ENCODE measurements at places on chromosomes 11 and 22.

DNA sequence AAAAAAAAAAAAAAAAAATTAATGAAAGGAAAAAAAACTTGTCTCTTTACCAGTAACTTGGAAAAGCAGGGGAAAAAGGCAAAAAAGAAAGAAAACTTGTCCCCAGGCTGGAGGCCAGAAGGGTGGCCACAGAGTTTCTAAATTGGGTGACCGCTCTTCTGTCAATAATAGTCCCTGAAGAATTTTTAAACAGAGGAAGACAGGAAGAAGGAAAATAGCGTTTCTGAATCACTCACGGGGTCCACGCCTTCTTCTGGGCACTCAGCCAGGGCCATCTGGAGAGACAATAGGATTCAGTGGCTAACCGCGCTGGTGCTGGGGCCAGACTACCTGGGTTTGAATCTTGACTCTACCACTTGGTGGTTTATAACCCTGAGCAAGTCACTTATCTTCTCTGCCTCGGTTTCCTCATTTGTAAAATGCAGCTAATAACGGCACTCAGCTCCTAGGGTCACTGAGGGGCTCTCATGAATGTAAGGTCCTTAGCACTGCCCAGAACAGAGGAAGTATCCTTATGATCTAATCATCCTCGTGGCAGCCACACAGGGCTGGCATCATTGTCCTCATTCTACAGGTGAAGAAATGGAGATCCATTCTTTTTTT lies 7.0 kb downstream of the C11orf86 start:
- DNase-seq: no peak

- no peak for DNase-seq
These were observed 72.6 kb upstream of the CLDN5 start for GRCh38 chr22:19596680-19597398.

DNA sequence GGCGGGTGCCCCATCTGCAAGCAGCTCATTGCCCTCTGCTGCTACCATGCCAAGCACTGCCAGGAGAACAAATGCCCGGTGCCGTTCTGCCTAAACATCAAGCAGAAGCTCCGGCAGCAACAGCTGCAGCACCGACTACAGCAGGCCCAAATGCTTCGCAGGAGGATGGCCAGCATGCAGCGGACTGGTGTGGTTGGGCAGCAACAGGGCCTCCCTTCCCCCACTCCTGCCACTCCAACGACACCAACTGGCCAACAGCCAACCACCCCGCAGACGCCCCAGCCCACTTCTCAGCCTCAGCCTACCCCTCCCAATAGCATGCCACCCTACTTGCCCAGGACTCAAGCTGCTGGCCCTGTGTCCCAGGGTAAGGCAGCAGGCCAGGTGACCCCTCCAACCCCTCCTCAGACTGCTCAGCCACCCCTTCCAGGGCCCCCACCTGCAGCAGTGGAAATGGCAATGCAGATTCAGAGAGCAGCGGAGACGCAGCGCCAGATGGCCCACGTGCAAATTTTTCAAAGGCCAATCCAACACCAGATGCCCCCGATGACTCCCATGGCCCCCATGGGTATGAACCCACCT lies 28.0 kb upstream of the L3MBTL2 start:
- no peak for DNase-seq

GRCh38 chr11:68213555-68214172 lies 568 bp upstream of the KMT5B start:
- DNase-seq: peak; percentile 68

- DNase-seq: peak; percentile 88
These were observed 20.8 kb downstream of the DGCR6L start for GRCh38 chr22:20298803-20299745.

GRCh38 chr22:30214703-30215407 lies 31.7 kb downstream of the LIF start:
- no peak for DNase-seq

DNA sequence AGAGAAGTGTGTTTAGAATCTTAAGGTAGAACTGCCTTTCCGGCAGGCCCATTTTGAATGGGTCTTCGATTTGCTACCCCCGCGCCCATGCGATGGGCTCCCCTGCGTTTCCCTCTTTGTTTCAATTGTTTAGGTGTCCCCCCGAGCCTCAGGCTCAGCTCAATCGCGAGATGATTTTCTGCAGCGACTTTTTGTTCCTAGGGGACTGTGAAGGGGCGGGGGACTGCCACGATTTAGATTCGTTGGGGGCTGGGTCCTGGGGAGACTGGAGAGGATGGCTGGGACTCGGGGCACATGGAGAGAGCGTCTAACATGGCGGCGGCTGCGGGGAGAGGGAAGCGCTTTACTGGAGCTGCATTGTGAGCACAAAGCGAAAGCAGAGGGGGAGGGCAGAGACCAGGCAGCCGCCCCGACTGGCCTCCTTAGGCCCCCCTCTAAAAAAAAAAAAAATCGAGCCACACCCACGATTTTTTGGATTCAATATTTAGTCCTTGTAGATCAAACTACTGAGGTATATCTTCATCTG lies 1.7 kb downstream of the CAPRIN1 start:
- peak; percentile 72 for DNase-seq

DNA sequence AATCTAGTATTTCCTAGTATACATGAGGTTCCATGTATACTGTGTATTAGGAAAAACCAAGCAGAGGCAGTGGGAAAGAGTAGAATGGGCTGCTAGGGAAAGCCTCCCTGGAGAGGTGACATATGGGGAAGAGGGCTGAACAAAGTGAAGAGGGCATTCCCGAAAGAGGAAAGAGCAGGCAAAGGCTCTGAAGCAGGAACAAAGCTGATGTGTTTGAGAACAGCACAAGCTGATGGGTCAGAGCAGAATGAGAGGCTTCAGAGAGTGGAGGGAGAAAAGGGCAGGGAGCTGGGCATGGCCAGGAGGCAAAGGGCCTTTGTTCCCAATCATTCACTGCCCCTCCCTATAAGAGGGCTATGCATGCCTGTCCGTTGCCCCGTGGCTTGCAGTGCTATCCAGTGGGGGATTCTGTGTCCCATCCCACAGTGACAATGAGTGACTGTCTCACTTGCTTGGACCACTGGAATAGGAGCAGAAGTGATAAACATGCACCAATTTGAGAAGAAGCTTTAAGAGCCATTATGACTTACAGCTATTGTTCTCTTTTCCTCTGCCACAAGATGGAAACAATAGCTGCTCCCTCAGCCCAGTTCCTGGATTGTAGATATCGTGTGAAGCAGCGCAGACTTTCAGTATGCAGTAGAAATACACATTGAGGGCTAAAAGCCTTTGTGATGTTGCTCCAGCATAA lies 39.6 kb downstream of the GALNT18 start:
- DNase-seq: no peak

DNA sequence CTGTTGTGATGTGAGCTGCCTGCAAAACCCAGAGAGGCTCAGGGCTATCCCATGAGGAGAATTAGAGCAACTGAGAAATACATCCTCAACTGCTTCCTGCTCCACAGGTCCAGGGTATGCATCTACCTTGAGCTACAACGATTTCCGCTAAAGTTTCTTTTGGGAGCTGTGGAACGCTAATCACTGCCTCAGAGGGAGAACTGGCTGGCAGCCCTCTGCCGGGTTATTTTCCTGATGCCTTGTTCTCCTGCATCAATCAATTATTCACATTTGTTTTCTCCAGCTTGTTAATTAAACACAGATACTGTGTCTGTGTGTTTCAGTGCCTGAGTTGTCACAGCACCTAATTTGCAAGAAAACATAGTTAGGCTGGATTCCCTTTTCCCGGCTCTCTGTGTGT lies 211.1 kb upstream of the PLET1 start:
- no peak for DNase-seq

DNA sequence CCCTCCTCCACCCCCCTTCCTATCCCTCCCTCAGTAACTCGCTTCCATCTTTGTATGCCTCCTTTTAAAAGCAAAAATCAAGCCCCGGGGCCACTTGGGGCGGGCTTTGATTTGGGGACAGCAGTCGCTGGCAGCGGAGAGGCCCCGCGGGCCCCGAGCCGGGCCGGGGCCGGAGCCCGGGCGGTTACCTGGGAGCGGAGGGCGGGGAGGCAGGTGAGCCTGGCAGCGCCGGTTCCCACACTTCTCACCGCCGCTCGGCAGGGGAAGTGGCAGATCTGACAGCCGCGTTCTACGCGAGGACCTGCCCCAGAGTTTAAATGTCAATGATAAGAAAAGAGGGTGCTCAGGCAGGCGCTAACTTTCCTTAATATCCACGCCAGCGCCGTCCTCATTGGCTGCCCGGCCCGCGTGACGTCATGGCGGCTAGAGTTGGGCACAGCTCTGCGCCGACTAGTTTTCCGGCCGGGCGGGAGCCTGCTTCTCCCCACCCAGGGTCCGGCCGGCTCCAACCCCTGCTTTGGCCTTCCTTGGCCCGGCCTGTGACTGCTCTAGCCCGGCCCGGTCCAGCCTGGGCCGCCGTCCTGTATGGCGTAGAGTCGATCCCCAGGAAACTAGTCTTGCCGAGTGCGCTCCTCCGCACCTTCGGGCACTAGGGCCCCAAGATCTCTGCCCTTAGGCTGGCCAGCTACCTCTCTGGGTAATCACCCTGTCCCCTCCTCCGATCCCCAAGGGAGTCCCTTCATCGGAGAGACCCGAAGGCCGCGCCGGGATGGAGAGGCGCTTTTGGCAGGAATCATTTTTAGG lies 6.7 kb upstream of the PAX6 start:
- DNase-seq: no peak

- DNase-seq: no peak
These were observed 50.8 kb upstream of the OR4C15 start for GRCh38 chr11:55503449-55503848.

DNA sequence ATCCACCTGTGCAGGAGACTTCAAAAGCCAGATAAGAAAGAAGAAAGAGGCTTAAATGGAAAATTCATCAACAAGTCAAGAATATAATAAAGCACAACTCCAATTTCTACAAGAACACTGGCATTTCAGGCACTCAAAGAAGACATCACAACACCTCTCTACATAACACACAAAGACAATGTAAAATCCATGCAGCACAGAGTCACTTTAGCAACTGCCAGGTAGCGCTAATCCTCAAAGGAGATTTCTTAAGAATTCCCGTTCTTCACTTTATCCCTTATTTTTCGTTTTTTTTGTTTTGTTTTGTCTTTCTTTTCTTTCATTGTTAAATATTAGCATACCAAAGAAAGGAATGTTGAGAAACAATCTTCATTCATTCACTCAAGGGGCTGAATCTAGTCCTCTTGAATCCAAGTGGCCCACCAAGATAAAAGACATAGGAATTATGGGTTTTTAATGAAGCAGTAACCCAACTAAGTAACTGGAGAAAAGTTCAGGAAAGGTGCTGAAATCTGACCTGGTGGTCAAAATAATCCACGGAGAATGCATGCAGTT lies 95.0 kb downstream of the CADM1 start:
- DNase-seq: no peak

GRCh38 chr11:90753546-90753945 lies 530.7 kb upstream of the CHORDC1 start:
- DNase-seq: no peak

- DNase-seq: no peak
These were observed 158.5 kb downstream of the ADAMTS15 start for GRCh38 chr11:130606781-130607511.

- no peak for DNase-seq
These were observed 116.1 kb downstream of the ATXN10 start for GRCh38 chr22:45787759-45788158.

DNA sequence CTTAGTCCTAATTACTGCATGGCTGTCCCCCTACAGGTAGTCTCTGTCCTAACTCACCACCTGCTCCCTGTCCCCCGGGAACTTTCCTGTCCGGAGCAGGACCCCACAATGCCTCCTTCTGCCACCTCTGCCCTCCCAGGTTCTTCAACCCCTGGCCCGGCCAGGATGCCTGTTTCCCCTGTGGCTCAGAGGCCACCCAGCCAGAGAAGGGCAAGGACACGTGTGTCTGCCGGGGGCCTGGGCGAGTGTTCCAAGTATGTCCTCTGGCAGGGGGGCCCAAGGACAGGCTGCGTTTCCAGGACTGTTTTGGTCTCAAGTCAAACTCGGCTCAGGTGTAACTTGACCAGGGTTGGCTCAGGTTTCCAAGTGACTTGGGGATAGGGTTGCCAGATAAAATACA lies 63.8 kb downstream of the BTG4 start:
- DNase-seq: no peak

DNA sequence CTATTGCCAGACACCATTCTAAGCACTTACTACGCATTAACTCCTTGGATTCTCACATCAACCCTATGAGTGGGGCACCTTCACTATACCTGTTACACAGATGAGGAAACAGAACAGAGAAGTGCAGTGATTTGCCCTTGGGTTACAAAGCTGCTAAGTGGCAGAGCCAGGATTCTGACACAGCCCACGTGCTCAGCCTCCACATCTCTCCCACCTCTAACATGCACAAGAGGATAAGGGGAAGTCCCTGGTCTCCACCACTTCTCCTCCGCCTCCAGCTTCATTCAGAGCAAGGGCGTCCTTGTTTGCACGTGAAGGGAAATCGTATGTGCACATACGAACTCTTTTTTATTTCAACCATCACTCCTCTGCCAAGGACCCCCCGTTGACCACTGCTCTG lies 53.7 kb downstream of the CDON start:
- no peak for DNase-seq

DNA sequence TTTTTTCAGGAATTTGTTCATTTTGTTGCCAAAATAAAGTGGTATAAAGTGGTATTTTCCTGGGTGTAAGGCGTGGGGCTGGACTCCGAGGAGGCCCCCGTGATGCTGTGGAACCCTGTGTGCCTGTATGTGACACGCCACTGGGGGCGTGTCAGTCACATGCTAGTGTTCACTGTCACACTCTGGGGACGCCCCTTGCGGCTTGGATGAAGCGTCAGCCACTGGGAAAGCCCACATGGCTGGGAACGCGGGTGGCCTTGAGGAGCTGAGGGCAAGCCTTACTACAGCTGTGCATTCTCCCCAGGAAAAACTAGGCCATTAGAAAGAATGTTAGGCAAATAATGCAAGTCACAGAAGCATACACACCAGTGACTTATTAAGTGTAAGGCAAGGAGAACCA lies 77.0 kb upstream of the SLC25A18 start:
- DNase-seq: no peak

GRCh38 chr22:28442711-28443525 lies 236.7 kb downstream of the TTC28 start:
- DNase-seq: no peak

DNA sequence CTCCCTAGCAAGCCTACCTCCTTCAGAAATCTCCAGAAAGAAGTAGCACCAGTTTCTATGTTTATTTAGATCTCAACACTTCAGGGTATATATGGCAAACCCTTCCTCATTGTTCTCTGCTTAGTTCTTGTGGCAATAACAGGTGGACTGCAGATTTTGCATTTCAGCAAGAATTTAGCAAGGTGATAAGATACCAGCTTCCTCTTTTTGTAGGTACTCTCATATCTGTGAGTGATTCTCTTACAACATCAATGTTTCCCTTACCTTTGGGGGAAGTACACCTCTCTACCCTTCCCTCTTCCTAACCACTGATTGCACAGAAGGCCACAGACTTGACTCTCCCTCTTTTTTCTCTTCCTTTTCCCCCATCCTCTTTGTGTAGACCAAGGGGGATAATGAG lies 230.9 kb upstream of the SESN3 start:
- DNase-seq: no peak

DNA sequence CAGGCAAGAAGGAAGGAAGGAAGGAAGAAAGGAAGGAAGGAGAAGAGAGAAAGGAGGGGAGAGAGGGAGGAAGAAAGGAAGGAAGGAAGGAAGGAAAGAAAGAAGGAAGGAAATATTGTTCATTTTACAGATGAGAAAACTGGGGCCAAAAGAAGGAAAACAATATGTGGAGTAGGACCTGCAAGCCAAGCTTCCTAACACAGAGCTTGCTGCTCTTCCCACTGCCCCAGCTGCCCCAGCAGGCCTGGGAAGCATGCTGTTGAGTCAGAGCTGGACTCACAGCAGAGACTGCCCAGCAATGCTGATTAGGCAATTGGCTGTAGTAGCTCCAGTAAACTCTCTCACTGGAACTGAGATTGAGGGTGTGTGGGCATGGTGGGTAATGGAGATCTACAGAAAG lies 42.6 kb upstream of the SMCO4 start:
- no peak for DNase-seq

GRCh38 chr22:41525450-41526225 lies 18.6 kb downstream of the POLR3H start:
- no peak for DNase-seq

Measured in stimulated activated CD4-positive, alpha-beta T cell treated with anti-CD3 and anti-CD28 coated beads, Interleukin-15, amount 100 ng/mL, for 48 hours (primary cell).